ENCODE measurements at places on chromosomes 3 and 15.

DNA sequence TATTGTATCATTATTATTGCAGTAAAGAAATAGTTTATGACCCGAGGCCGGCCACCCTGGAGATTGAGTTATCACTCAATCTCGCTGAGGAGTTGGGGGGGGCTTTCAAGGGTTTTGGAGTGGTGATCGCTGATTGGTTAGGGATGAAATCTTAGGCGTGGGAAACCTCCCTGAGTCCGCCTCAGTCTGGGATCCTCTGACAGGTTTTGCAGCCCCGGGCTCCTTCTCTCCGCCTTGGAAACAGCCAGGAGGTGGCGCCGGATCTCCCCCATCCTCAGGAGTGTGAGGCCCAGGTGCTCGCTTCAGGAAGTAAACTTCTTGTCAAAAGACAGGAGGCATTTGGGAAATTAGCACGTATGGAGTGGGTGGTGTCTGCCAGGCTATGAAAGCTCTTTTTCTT lies 41.1 kb upstream of the SEC61A1 start:
- DNase-seq = no peak

GRCh38 chr15:78850352-78850751 lies 22.3 kb upstream of the MORF4L1 start:
- DNase-seq = no peak

- DNase-seq = no peak
Measured at GRCh38 chr15:44317423-44318058, 29.0 kb downstream of the GOLM2 start.

DNA sequence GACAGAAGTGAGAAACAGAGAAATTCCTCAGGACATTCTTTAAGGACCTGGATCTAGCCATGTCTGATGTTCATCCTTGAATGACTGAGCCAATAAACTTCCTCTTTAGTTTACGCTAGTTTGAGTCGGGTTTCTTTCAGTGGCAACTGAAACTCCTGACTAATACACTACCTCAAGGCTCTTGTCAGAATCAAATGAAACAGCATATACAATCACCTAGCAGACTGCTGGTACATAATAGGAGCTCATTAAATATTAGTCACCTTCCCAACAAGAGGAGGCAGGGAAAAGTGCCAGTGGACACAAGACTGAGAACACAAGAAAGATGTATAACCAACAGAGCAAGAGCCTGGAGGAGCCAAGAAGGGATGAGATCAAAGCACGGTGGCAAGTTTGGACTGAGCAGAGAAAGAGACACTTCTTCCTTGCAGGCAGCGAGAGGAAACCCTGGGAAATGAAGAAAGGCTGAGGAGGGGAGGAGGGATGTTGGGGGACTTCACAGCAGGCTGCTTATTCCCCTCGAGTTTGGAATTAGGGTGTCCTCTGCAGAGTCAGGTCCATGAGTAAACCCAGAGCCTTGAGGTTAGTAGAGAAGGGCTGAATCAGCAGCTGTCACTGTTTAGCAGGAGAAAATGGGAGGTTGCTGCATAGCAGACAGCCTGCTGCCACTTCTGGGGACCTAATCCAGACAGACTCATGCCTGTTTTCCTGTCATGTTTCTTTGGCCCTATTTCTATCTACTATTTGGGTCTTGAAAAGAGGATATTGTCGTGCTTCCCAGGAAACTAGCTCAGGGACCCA lies 73.3 kb downstream of the MRPL46 start:
- no peak for DNase-seq

GRCh38 chr3:94293793-94294195 lies 230.9 kb downstream of the NSUN3 start:
- no peak for DNase-seq

- no peak for DNase-seq
Measured at GRCh38 chr15:67972377-67972776, 81.7 kb upstream of the PIAS1 start.

Measured in activated CD8-positive, alpha-beta memory T cell treated with anti-CD3 and anti-CD28 coated beads, Interleukin-2, amount 50 U/mL, for 4 hours (primary cell).